Hematopoietic multipotent progenitor cell treated with erythropoietin and hydrocortisone succinate and interleukin-3 and kit ligand, for 17 days (in vitro differentiated cells): ENCODE measurements at places on chromosomes 5 and 9.

DNA sequence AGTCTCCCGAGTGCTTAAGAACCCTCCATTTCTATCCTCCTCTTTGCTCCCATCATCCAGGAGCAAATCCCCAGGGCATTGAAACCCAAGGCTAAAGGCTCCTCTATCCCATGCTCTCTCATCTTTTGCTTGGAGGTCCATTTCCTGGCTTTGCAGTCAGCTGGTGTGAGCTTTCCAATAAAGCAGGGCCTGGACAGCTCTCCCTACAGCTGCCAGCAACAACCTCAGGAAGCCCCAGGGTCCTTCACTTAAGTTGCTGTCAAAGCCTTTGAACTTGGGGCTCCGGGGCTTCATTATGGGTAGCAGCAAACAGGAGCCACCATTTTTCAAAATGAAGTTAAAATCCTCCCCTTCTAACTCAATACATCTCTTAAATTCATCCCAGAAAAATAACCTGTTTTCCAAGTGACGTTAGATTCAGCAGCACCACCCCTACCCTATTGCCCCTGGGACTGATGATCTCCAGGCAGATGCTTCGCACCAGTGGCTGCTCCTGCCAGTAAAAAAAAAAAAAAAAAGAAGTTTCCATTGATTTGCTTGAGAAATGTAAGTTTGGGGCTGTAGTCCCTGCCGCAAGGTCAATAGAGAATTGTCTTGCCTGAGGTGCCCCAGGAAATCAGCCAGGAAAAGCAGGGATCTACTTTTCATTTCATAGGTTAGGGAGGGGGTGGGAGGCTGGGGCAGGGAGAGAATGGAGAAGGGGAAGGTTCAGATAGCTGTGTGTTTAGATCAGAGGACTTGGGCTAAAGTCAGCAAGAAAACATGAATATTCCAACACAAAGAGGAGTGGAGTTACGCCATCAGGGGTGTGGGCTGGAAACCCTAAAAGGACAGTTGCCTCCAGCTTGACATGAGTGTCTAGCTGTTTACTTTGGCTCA lies 83.8 kb upstream of the IL6ST start:
- no peak for DNase-seq

DNA sequence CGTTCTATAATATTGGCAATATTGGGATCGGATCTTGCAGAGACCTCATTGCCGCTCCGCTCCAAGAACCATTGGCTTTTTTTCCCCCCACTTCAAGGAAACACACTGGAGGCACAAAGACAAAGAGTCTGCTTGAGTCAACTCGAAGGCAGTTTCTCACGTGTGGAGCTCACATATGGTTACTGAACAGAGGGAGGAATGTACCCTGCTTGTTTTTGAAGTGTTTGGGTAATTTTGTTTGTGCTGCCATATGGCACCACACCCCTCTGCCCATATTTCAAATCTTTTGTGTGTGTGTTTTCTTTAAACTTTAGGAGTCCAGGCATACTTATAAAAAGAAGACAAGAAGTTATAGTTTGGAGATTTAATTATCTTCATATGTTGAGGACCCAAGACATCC lies 595.9 kb downstream of the DTWD2 start:
- DNase-seq: no peak

- no peak for DNase-seq
Observed at GRCh38 chr9:2493529-2493928, 128.1 kb upstream of the VLDLR start.

- DNase-seq: no peak
Observed at GRCh38 chr9:131019388-131020239, 10.6 kb downstream of the LAMC3 start.

DNA sequence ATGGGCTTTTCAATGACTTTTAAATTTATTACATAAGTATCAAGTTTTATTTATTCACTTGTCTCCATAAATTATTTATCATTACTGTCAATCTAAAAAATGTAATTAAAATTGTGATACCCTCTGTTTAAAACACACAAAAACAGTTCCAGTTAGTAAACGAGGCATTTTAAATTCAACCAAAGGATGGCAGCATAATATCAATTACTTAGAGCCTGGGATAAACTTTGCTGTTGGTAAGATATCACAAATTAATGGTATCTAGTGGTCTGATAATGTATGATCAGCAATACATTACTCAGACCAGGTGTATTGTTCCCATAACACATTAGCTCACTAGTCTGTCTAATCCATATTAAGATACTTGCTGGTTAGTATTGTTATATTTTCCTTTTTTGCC lies 9.6 kb upstream of the IFNE start:
- no peak for DNase-seq

GRCh38 chr5:71757590-71758543 lies 38.8 kb downstream of the CARTPT start:
- no peak for DNase-seq

GRCh38 chr9:113712053-113712452 lies 164.1 kb upstream of the ZNF618 start:
- DNase-seq: no peak

DNA sequence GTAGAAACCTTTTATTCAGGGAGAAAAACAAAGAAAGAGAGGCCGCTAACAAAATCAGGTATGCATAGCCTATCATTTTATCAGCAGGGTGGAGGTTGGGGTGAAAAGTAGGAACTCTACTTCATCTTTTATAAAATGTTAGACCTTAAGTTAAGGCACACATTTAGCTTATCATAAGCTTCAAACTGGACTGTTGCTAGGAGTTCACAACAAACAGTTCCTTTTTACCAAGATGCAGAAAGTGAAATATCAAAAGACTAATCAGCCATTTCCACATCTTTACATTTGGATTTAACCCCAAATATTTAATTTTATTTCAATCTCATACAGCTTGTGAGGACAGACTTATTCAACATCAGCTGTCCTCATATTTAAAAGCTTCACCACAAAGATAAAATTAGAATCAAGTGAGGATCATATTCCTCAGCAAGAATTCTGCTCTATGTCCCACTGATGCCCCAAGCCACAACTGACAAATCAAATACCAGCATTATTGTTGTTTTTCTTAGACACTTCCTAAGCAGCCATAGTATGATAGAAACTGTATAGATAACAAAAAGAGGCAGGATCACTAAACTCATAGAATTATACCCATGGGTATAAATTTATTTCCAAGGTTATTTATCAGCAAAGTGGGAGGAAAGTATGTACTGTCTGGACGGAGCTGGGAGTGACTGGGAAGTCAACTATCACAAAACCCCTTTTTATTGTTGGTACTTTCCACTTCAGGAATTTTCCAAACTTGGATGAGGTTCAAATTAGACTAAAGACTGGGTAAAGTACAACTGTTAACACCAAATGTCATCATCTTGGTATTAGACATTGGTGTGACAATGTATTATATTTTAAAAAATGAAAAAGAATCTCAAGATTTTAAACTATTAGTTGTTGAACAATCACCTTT lies 29.9 kb upstream of the MYOT start:
- no peak for DNase-seq

DNA sequence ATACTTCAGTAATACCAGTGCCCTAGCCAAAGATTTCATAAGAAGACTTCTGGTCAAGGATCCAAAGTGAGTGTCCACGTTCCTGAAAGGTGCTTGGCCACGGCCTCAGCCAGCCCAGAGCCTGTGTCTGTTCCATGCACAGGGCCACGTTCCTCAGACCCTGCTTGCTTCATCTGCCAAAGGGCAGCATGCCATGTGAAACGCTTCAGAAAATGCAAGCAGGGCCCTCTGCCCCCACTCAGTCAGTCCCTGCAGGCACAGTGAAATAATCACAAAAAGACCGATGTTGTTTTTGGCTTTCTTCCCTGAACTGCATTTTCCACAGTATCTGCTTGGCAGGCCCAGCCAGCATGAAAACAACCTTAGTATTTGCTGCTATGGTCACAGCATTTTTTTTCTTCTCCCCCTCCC lies 85.5 kb upstream of the CTSL start:
- DNase-seq: no peak

DNA sequence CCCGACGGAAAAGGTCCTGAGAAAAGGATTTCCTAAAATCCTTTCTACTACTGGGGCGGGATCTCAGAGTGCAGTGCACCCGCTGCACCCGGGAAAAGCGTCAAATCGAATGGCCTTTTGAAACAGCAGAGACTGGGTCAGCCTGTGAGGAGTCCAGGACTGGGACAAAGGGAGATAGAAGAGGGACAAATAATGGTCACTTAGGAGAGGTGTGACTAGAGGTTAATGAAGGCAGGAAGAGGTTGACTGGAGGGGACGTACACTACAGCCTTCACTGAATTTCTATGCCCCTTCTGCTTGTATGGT lies 1.5 kb downstream of the PLPPR1 start:
- DNase-seq: no peak

- DNase-seq: no peak
Observed at GRCh38 chr5:15137414-15137813, 265.8 kb upstream of the ANKH start.

DNA sequence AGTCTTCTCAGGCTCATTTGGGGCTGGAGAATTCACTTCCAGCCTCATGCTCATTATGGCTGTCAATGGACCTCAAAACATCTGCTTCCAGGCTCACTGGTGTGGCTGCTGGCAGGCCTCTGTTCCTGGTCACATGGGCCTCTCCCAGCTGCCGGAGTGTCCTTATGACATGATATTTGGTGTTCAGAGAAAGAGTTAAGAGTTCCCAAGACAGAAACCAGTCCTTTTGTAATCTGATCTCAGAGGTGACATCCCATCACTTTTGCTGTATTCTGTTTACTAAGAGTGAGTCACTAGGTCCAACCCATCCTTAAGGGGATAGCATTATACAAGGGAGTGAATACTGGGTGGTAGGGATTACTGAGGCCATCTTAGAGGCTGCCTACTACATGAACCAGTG lies 104.6 kb downstream of the CACNA1B start:
- no peak for DNase-seq

GRCh38 chr5:9112520-9113291 lies 433.2 kb downstream of the SEMA5A start:
- DNase-seq: no peak

DNA sequence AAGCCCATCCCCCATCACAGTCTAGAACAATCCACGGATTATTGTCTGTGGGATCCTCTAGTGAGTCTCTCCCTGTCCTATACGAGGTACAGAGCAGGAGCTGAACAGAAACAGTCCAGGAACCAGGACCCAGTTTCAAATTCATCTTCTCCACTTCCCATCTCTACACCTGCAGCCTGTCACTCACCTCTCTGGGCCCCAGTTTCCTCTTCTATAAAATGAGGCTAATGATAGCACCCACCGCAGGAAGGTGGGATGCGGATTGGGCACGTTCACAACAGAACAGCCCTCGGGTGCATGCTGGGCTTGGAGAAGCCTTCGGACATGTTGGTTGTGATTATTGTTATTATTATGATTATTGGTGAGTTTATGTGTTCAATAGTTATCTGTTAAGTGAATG lies 78.5 kb downstream of the ANKRD33B start:
- no peak for DNase-seq

- no peak for DNase-seq
Observed at GRCh38 chr5:9425710-9426109, 120.2 kb downstream of the SEMA5A start.

- DNase-seq: no peak
Observed at GRCh38 chr5:156913719-156914370, 49.2 kb downstream of the TIMD4 start.

- no peak for DNase-seq
Observed at GRCh38 chr9:13673348-13673747, 393.9 kb upstream of the MPDZ start.

GRCh38 chr5:147670815-147671214 lies 111.7 kb downstream of the JAKMIP2 start:
- DNase-seq: no peak
